ENCODE measurements at places on chromosomes 13 and 19.
A peak's percentile ranks its signal among the peaks of the same experiment; 100 is the strongest.

- DNase-seq, result no peak
These were observed 4.5 kb upstream of the ELAVL3 start for GRCh38 chr19:11485245-11485837.

GRCh38 chr13:52010890-52011631 is at the start of gene ATP7B:
Gene ATP7B (minus strand): TSS chr13:52011450. CDS start chr13:52011337, 113 bp downstream.
- DNase-seq, result no peak

- no peak for DNase-seq
These were observed 30.8 kb upstream of the RFC3 start for GRCh38 chr13:33787051-33787591.

- DNase-seq, result peak; percentile 28
These were observed 2.7 kb downstream of the ING1 start for GRCh38 chr13:110716247-110716515.

- no peak for DNase-seq
These were observed 41.8 kb downstream of the EFNB2 start for GRCh38 chr13:106493533-106494220.

GRCh38 chr19:42366673-42367072 is 23.4 kb downstream of the CNFN start:
- DNase-seq, result no peak

GRCh38 chr13:49300739-49301589 is 53.2 kb downstream of the CDADC1 start:
- DNase-seq, result peak; percentile 57

DNA sequence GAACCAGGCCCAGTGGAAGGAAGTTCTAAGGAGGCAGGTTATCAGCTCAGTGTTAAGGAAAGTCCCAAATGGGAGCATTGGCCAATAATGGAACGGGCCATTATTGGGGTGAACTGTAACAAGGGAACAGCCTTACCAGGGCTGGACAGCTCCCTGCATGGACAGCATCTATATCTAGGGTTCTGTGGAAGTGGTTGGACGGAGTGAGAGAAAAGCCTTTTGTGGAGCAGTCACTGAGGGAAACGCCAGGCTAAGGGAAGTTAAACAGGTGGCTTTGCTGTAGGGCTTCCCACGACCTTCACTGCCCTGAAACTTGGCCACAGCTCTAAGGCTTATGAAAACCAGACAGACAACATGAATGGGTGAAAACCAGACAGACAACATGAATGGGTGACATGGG is 17.0 kb downstream of the POU2F2 start:
- DNase-seq, result no peak

DNA sequence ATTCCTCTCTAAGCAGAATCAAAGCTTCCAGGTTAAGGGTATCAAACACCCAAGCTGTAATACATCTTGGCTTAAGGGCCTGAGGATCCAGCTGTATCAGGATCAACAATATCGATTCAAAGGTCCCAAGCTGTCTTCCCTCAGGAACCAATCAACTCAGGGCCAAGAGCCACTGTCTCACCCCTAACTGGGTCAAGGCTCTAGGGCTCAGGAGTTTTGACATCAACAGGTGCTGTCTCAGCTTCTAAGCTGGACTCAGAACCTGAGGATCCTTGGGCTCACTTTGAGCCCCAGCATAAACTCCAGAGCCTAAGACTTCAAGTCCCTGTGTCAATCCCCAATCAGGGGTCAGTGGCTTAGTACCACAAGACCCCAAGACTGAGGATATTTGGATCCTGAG is 917 bp downstream of the FBXW9 start:
- DNase-seq, result no peak

GRCh38 chr13:34349091-34349722 is 531.3 kb downstream of the RFC3 start:
- peak; percentile 69 for DNase-seq

DNA sequence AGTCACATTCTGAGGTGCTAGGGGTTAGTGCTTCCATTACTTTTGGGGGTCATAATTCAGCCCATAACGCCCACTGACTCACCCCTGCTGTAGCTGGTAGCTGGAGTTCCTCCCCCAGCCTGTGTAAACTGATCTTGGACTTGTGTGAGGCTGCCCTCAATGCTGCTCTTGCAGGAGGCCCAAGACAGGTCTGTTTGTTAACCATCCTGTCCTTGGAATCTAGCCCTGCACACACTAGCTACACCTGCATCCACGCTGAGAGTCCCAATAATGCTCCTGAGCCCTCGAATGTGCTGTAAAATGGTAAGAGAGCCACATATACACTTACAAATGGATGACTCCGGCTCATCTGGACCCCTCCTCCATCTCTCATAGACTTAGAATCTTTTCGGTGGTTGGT is 9.6 kb downstream of the LRCH1 start:
- DNase-seq, result no peak

DNA sequence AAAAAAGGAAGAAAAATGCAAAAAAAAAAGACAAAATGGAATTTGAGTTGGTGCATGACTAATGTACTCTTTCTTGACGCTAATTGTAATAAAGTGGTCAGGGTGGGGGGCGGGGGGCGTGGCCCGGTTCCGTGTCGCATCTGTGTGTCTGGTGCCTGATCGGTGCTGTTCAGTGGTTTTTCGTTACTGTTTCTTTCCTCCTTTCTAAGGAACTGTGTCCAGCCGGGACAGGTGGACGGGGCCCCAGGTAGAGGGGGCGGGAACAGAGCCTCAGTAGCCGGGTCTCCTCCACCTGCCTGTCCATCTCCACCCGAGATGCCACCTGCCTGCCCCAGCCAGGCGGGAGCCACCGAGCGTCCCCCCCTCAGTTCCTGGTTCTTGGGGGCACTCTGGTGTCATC is 26.3 kb downstream of the ONECUT3 start:
- DNase-seq, result no peak

- DNase-seq, result no peak
These were observed 15.8 kb upstream of the GARIN5A start for GRCh38 chr19:50492303-50493052.

GRCh38 chr19:56084835-56085536 is 36.1 kb downstream of the ZNF787 start:
- no peak for DNase-seq

DNA sequence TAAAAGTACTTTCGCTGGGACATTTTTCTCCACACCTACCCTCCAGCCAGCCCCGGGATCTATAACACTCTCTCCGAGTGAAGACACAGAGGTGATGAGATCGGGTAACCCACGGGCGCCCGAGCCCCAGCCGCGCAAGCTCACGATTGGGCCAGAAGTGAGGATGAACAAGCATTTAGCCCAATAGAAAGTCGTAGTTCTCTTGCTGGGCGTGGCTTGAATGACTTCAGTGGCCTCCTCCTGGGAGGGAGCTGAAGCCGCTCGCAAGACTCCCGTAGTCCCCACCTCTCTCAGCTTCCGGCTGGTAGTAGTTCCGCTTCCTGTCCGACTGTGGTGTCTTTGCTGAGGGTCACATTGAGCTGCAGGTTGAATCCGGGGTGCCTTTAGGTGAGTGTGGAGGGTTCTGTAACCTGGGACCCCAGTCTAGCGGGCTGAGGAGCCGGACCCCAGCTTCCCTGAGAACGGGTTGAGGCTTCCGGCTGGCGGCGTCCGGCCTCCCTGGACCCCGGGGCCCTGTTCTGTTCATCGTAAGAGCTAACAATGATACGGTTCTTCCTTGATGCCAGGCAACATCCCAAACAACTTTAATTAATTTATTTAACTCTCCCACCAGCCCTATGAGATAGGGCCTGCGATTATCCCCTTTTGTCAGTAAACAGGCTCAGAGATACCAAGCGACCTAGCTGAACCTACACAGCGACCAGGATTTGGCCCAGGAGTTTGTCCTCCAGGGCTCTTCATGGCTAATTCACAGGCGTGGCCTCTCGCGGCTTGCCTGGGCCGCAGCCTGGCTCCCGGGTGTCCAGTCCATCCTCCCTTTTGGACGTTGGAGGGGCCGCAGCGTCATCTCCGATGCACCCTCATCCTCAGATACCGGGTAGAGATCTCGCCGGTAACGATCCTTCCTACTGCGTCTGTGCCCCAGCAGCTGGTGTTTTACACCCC is at the start of gene COX6B1:
Gene COX6B1 (plus strand): TSS at position 307 of the 945 bp plus-strand sequence. CDS start 2,921 bp downstream, outside the sequence.
- peak; percentile 83 for DNase-seq

GRCh38 chr19:35750167-35750566 is 1.8 kb downstream of the LIN37 start:
- no peak for DNase-seq

DNA sequence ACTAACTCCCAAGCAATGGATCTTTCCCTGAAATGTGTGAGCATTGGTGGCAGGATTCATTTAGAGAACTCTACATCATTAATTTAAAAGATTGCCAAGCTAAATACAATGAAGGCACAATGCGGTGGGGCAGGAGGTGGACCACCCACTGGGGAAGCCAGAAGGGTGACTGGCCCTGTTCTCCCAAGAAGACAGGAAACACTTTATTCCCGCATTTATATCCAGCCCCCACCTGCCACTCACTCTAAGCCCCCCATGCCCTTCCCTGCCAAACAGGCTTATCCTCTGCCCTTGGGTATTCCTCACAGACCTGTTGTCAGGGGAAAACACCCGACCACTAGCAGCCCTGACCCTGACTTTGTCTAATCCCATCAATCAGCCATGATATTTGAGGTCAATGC is 189.1 kb upstream of the UBL3 start:
- DNase-seq, result no peak

- no peak for DNase-seq
These were observed 113.5 kb downstream of the COL4A2 start for GRCh38 chr13:110420626-110421025.

DNA sequence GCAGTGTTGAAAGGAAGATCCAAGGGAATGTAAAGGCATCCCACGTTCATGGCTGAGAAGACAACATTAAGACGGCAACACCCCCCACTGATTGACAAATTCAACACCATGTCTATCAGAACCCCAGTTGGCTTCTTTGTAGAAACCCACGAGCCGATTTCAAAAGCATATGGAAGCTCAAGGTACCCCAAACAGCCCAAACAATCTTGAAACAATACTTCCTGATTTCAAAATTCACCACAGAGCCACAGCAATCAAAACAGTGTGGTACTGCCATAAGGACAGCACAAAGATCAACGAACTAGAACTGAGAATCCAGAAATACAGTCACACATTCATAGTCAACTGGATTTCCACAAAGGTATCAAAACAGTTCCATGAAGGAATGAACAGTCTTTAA is 6.2 kb downstream of the MIER2 start:
- DNase-seq, result no peak

- DNase-seq, result no peak
These were observed 32.2 kb upstream of the ARGLU1 start for GRCh38 chr13:106599875-106600797.

GRCh38 chr19:33110137-33110910 is 21.6 kb upstream of the WDR88 start:
- no peak for DNase-seq

- DNase-seq, result no peak
These were observed 232.6 kb downstream of the UQCRFS1 start for GRCh38 chr19:28980236-28980868.

- no peak for DNase-seq
These were observed 17.3 kb downstream of the DEDD2 start for GRCh38 chr19:42200116-42200715.

GRCh38 chr19:19997656-19998268 is 41.5 kb downstream of the ZNF682 start:
- DNase-seq, result no peak

GRCh38 chr13:46896341-46897137 is at the start of gene HTR2A:
Gene HTR2A (minus strand): TSS chr13:46897053. CDS start chr13:46895906, 1,147 bp downstream.
- no peak for DNase-seq

DNA sequence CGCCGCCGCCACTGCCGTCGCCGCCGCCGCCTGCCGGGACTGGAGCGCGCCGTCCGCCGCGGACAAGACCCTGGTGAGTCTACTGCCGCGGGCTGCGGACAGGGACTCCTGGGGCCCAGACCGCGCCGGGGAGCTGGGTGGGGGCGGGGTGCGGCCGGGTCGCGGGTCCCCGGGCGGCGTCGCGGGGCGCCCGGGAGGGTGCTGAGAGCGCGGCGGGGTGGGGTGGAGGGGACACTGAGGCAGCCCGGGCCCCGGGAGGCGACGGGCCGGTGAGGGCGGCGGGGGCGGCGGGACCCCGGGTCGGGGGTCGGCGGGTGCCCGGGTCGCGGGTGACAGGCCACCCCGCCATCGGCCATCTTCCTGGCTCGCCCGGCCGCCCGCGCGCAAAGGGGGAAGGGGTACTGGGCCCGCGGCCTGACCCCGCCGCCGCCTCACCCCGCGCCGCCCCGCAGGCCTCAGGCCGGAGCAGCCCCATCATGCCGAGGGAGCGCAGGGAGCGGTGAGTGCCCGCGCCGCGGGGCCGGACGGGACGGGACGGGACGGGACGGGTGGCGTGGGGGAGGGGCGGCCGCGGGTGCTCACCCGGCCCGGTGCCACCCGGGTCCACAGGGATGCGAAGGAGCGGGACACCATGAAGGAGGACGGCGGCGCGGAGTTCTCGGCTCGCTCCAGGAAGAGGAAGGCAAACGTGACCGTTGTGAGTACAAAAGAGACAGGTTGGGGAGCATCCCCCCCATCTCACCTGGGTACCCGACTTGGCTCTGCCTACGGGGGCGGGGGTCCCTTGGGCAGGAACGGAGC is 489 bp downstream of the CCNE1 start:
- no peak for DNase-seq

DNA sequence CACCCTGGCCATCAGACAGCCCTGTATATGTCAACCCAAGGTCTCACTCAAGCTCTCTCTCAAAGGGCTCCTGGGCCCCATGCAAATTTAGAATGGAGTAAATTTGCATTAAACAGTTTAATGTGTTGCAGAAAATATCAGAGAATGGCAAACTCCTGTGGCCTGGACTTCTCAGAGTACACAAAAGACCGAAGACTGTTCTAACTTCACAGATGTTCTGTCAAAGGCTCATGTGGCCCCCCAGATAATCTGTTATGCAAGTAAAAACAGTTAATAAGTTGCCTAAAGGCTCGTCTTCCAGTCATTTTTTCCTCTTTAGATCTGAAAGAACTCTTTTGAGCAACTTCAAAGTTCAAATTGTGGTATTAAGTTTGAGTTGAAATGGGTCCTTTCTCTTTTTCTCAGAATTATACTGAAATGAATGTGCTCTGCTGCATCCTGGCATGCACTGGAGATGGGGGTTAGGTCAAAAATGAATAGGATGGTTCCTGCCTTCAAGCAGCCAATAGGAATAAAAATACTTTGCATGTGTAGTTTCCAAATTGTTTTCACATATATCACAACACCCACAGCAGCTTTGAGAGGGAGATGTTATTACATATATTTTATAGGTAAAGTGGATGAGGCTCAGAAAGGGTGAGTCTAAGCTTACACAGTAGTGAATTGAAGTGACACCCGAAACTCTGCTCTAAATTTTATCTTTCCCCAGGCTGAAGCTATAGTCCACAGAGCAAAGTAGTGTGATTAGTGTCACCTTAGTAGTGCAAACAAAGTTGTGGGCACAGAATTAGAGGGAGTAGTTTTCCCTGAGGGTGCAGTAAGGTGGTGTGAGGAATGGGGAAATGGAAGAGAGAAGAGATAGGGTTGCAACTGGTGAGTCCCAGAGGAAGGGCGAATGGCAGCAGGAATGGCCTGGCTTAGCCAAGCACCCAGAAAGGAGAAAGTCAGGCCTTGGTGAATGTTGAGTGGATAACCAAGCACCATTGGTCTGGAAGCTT is 205.0 kb upstream of the RFC3 start:
- no peak for DNase-seq

Measured in tibial nerve (tissue), 4 donors.